ENCODE measurements at places on chromosomes 6 and 20.

DNA sequence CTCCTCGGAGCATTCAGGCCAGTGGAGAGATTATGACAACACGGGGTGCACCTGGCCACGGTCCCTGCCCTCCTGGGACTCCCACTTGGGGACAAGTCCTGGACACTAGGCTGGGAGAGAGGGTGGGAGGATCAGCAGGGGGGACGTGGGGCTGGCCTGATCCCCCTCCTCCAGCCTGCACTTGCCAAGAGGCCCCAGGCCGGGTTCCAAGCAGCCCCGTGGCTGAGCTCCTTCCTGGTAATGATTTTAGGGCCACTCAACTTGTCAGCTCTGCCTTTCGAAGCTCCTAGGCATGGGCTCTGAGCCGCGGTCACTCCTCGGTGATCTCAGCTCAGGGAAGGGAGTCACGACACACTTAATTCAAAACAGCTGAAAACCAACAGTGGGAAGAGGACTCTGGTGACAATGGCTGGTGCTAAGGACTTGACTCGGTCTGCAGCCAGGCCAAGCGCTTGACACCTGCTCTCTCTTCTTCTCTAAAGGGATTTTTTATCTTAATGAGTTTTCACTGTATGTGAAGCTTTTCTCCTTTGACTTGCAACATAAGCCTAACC is 161.7 kb downstream of the BMP7 start:
- no peak for DNase-seq

GRCh38 chr6:110689275-110689935 is 125.9 kb downstream of the CDK19 start:
- DNase-seq, result no peak

- no peak for DNase-seq
Observed at GRCh38 chr6:35043381-35044130, 97.6 kb downstream of the TCP11 start.

GRCh38 chr6:37980222-37980595 is 160.7 kb downstream of the ZFAND3 start:
- DNase-seq, result no peak

DNA sequence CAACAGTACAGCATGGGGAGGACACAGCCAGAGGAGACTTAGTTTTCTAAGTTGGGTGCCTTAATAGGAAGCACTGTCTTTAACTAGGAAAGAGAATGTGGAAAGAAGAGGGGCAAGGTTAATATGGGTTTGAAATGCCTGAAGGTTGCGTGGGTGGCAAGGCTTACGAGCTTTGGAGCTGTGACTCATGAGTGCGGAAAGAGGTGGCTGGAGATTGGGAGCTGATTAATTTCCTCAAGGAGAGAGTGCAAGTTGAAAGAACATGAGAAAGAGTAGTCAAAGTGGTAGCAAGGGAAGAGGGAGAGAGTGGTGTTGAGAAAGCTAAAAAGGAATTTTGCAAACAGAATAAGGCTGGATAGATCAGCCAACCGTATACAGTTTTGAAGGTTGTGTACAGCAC is 315.1 kb upstream of the PRND start:
- DNase-seq, result peak; percentile 57

DNA sequence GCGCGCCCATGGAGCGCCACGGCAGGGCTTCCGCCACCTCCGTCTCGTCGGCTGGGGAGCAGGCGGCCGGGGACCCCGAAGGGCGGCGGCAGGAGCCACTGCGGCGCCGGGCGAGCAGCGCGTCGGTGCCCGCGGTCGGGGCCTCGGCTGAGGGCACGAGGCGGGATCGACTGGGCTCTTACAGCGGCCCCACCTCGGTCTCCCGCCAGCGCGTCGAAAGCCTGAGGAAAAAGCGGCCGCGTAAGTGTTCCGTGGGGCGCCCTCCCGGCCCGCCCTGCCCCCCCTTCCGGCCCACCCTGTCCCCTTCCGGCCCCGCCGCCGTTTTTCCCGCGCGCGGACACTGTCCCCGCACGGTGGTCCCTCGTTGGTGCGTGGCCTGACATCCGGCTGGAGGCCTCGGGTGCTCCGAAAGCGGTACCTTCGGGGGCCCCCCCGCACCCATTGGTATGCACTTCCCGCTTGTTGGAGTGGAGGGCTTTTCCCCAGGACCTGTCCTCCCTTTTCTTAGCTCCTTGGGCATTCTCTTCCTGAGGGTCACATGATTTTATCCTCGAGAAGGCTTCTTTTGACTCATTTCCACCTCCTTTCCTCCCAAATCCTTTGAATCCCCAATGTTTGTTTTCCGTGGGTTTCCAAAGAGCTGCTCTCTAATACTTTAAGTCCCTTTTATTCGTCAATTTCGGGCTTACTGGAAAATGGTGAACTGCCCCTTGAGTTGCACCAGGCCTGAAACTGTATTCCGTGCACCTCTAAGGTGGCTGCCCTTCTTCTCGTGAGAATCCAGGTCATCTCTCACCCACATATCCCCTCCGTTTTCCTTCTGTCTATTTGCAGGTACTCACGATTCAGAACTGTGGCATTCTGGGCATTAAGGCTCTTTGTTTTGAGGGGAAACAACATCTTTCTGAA is 556 bp downstream of the PANK2 start:
- peak; percentile 35 for DNase-seq

All from SW480 (cell line).